Frontal cortex (tissue), 4 donors: ENCODE measurements at places on chromosomes 6 and 20.
A peak's percentile ranks its signal among the peaks of the same experiment; 100 is the strongest.

DNA sequence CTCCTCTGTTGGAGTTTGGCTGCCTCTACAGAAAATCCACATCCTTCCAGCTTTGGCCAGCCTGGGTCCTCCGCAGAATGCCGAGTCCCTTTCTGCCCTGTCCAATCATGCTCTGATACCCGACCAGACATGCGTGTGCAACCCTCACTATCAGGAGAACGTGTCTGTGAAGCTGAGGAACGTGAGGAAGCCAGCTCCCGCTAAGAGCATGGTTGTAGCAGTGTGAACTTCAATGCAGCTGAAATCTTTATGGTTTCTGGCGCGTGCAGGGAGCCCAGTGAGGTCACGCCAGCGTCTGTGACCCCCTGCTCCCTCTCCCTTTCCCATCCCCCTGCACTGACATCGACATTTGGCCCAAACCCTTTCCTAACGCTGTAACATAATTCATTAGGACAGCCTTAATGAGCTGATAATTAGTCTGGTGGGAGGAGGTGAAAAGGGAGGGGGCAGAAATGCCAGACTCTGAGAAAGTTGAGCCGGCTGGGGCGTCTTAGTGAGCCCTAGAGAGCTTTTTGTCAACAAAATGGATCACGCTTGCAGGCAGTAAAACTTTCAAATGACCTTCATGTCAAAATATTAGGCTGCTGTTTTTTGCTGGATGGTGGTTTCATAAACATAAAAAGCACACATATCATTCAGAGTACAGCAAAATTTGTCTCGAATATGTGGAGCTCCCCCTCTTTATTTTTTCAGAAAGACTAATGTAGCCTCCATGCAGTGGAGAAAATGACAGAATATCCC is 423.3 kb downstream of the QKI start:
- DNase-seq: no peak

DNA sequence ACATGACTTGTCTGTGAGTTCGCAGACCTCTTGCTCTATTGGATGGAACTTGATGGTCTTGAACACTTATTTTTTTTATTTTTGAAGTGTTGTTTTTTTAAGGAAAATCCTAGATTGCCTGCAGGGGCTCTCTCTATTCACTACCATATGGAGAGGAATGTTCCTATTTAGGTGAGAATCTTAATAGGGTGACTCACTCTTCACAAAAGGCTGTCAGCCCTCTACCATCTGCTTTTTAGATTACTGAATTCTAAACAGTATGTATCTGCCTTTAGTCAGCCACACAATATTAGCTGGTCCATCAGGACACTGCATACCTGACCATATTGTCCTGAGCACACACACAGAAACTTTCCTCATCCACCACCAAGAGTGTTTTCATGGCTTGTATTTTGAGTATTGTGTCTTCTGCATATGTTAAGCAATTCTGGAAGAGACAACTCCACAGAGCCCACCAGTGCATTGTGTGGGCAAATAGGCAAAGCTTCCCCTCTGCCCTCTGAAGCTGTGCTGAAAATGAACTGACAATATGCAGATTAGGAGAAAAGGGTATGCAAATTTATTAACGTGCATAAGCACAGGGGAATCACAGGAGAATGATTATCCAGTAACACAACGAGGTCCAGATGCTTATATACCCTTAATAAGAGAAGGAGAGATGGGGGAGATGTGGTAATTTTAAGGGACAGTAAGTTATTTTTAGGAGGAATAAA is 6.6 kb upstream of the BTBD9 start:
- no peak for DNase-seq

- DNase-seq: no peak
These were observed 286.3 kb downstream of the BTBD3 start for GRCh38 chr20:12203981-12204380.

GRCh38 chr6:12528136-12528535 is 188.4 kb upstream of the PHACTR1 start:
- DNase-seq: no peak

DNA sequence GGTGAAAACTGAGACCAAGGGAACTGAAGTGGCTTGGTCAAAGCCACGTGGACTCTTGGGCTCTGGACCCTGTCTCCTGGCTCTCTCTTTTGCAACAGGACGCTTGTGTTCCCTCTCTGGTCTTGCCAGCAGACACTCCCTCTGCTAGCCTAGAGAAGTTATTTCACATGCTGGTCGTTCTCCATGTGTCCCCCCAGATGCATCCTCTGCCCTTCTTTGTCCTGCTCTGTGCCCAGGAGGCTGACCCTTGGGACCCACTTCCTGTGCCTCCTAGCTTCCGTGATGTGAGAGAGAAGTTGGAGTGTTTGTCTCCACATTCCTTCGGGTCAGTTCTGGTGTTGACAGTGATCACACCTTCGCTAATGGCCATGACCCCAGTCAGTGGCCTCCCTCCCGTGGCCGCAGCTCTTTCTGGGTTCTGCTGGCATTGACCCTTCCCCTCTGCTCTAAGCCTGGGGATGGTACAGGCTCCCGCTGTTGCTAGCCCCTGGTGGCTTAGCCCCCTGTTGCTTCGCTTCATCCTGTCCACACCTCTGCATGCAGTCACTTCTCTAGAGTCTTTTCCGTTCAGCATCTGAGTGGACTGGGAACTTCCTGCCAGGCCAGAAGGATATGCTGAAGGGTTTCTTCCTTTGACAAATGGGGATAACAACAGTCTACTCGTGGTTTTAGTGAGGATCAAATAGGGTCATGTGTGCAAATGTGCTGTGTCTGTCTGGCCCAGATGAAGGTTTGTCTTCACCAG is 70.1 kb upstream of the BMP2 start:
- DNase-seq: no peak

DNA sequence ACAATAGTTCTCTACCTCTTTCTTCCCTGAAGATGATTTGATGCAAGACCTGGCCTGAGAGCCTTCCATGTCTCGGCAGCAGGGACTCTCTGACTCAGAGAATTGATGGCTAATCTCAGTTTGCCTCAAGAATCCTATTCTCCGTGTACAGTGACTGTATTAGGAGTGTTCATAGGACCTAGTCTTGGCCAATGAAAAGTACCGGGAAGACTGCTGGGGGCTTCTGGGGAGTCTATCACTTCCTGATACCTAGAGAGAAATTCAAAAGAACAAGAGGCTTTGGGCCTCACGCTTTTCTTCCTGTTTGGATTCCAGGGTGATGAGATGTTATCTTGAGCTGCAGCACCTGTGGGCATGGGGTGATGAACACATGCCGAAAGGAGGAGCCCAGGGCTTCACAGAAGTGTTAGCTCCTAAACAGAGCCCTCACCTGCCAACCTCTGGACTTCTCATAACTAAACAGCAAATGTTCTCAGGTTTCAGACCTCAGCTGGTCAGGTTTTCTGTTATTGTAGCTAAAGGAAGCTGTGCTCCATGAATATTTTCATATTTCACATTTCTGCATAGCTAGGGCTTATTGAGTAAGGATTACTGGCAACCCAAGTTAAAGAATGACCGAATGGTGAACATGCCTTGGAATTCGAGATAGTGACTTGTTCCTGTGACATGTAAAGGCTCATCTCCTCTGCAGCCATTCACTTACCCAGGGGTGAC is 323.1 kb upstream of the AGPAT4 start:
- no peak for DNase-seq

GRCh38 chr6:116387374-116387773 is 16.6 kb downstream of the DSE start:
- DNase-seq: no peak

GRCh38 chr6:143223895-143224294 is 163.2 kb downstream of the AIG1 start:
- DNase-seq: no peak

GRCh38 chr6:11039040-11039439 is 5.1 kb downstream of the ELOVL2 start:
- no peak for DNase-seq

DNA sequence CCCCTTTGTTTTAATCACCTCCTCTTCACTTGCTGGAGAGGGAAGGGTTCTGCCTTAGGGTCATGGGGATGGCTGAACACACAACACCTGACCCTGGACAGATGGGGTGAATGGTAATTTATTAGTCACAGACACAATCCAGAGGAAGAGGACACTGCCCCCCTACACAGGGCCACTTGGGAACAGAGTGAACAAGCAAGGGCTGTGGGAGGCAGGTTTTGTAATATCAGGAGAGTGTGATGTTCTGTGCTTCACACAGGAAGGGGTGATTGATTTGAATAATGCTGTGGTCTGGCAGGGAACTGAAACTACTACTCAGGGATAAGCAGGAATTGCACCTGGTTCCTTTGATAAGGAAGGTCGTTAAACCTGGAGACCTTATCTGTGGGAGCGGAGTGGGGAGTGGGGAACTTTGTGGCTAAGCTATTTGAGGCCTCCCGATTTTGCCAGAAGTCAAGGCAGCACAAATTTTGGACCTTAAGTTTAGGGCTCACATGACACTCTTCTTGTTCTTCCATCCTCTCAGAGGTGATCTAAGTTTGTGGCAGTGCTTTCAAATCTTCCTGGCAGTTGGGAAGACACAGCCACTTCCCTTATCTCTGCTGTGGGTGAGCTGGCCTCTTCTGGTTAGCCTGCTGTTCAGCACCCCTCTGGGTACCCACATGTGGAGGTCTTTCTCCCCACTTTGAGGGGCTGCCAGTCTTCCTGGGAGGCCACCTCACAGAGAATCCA is 77.8 kb downstream of the CD164 start:
- DNase-seq: no peak

DNA sequence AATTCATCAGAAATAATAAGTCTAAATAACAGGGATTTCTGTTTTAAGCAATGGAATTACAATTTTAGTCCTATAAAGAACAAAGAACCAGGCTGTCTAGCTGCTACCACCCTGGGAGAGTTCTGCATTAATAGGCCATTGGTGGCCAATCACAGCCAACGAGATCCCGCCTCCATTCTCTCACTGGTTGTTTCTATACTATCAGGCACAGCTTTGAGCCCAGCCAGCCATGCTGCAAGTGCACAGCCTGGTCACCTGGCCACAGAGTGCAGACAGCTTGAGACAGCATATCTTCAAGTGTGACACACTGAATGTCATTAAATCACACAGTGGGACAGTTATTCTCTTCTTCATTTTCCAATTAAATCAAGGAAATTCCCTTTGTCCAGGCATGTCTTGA is 16.1 kb upstream of the RAB22A start:
- DNase-seq: no peak

DNA sequence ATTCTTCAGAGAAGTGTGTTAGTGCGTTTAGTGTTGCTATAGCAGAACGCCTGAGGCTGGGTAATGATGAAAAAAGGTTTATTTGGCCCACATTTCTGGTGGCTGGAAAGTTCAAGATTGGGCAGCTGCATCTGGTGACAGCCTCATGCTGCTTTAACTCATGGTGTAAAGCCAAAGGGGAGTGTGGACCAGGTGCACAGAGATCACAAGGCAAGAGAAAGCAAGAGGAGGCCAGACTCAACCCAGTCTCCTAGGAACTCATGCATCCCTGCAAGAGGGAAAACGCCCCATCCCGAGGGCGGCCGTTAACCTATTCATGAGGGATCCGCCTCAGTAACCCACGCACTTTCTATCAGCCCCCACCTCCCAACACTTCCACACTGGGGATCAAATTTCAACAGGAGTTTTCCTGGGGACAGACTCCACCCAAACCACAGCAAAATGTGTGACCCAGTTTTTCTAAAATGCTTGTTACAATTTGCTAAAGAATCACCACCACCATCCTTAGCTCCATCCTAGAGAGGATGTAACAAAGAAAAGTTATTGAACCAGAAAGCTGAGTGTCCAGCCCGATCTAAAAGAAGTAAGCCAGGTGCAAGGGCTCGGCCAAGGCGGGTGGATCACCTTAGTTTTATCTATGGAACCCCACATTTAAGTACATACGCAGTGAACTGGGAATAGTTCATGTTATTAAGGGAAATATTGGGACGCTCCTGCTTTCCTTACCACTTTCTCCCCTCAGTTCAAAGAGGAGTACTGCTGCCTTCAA is 164.8 kb downstream of the QKI start:
- no peak for DNase-seq

DNA sequence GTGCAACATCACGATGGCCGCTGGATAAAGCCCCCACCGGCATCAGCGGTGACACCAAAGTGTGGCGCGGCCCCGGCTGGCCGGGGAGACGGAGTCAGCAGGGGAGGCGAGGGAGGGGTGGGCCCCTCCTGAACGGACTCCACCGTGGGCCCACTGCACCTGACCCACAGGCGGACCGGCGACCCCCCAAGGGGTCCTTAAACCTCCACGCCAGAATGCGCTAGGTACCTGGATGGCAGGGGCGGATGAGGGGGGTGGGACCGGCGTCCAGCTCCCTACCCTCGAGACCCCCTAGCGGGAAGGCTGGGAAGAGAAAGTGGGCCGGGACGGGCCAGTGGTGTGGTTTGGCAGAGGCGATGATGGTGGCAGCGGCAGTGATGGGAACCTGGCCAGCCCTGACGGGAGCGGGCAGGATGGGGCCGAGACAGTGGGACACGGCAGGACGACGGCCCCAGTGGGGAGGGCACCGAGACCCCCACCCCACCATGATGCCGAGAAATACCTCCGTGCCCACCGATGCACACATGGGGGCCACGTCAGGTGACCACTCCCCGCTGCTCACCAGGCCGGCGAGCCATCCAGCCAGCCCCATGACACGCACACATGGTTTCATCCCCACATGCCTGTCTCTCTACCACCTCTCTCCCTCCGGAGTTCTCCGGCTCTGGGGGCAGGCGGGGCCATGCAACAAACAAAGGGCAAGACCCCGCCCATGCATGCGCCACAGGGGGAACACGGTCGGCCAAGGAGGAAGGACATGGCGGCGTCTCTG is 771.9 kb upstream of the DEFB115 start:
- peak; percentile 6 for DNase-seq

DNA sequence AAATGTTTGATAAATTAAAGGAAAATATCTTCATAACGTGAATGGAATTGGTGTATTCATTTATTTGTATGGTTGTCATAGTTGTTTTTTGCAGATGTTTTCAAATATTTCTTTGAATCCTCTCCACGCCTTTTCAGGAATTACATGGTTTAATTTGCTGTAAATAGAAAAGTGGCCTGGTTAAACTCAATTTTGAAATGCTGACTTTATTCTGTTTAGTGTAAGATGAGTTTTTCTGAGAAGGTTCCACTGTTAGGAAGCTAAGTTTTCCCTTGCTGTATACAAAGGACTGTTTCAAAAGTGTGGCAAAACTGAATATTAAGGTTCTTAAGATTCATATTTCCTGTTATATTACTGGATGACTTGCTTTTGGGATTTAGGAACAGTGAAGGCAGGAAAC is 503 bp upstream of the ZC2HC1B start:
- DNase-seq: no peak

DNA sequence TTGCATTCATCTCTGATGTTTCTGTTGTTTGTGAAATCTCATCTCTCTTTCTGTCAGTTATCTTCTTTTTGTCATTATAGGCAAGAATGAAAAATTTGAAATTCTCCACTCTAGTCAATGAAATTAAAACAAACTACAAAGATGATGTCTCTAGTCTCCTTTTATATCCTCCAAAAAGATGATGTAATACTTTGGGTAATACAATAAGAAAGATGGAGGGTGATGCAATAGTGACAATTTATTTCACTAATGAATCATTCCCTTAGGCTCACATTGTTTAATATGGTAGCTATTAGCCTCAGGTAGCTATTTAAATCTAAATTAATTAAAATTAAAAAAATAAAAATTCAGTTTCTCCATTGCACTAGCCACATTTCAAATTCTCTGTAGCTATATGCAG is 145.4 kb downstream of the UST start:
- no peak for DNase-seq
